ENCODE measurements at places on chromosomes 12 and 14.

GRCh38 chr12:68695454-68695853 lies 8.7 kb downstream of the NUP107 start:
- DNase-seq = no peak

- DNase-seq = no peak
Observed at GRCh38 chr12:77648716-77649115, 182.0 kb upstream of the NAV3 start.

DNA sequence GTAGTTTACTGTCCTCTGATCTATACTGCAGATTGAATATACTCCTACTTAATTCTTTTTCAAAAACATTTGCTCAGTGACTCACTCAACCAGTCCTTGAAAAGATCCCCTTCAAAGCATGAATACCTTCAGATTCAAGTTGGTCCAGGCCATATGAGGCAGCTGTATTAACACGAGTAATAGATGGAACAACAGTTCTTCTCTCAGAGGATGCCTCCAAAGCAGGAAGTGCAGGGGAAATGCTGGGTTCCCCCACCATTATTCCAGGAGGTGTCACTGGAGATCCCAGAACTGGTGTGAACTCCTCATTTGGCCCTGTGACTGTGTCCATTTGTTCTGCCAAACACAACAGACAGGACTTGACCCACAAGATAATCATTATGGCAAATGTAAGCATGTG lies 20.6 kb downstream of the ARMH4 start:
- DNase-seq = no peak

- DNase-seq = no peak
Observed at GRCh38 chr12:67676624-67677023, 28.1 kb downstream of the DYRK2 start.

DNA sequence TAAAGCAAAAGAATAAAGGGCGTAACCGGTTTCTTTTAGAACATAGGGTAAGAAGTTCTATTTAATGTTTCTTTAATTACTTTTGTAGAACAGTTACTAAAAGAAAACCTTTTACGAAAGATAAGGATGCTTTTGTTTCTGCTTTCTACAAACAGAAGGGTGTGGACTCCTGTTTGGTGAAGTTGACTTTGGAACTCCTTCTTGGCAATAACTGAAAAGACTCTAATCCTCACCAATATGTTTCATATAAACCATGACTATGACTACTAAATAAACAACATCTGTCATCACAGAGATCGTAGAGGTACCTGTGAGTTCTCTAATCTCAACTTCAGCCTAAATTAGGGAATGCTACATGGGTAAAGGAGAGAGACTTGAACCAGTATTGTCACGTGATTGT lies 210.8 kb upstream of the FLRT2 start:
- DNase-seq = no peak

- DNase-seq = no peak
Observed at GRCh38 chr12:128840862-128841468, 12.3 kb upstream of the GLT1D1 start.

- no peak for DNase-seq
Observed at GRCh38 chr12:130086248-130086647, 76.0 kb upstream of the FZD10 start.

GRCh38 chr14:93965287-93965821 lies 11.0 kb downstream of the ASB2 start:
- no peak for DNase-seq

- no peak for DNase-seq
Observed at GRCh38 chr12:119202544-119202943, 23.8 kb downstream of the HSPB8 start.

All from stimulated activated CD4-positive, alpha-beta T cell treated with anti-CD3 and anti-CD28 coated beads, Interleukin-2, amount 100 ng/mL, for 48 hours (primary cell).